ENCODE measurements at places on chromosomes 7 and 10.

GRCh38 chr10:124552691-124553276 is 91.2 kb downstream of the LHPP start:
- no peak for DNase-seq

- no peak for DNase-seq
These were observed 81.6 kb downstream of the CRTAC1 start for GRCh38 chr10:97948822-97949221.

DNA sequence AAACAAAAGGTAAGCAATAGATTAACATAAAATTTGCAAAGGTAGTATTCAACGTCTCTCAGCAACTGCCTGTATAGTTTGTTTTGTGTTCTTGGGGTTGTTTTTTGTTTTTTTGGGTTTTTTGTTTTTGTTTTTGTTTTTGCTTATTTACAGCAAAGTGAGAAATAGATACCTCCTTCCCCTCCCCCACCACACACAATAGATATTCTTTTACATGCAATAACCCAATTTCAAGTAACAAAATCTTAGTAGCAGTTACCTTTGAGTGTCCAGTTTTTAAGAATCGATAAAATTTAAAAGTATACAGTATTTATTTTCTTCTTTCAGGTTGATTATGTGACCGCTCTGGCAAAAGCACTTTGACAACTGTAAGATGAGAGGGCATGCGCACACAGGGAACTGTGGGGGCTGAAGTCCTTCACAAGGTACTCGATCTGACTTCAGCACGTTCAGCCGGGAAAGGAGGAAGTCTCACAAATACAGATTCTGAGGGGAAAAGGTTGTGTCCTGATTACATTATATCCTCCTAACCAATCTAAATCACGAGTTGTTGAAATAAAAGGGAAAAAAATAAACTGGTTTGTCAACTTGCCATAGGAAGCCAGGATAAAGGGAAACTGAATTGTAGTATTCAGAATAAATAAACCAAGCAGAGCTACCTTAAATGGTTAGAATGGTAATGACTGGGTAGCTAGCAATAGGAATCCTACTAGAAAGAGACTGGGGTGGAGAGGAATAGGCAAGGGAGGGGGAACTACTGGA is 47.8 kb downstream of the CPEB3 start:
- DNase-seq: peak; percentile 87

GRCh38 chr7:30327813-30328212 is 43.4 kb downstream of the ZNRF2 start:
- no peak for DNase-seq

DNA sequence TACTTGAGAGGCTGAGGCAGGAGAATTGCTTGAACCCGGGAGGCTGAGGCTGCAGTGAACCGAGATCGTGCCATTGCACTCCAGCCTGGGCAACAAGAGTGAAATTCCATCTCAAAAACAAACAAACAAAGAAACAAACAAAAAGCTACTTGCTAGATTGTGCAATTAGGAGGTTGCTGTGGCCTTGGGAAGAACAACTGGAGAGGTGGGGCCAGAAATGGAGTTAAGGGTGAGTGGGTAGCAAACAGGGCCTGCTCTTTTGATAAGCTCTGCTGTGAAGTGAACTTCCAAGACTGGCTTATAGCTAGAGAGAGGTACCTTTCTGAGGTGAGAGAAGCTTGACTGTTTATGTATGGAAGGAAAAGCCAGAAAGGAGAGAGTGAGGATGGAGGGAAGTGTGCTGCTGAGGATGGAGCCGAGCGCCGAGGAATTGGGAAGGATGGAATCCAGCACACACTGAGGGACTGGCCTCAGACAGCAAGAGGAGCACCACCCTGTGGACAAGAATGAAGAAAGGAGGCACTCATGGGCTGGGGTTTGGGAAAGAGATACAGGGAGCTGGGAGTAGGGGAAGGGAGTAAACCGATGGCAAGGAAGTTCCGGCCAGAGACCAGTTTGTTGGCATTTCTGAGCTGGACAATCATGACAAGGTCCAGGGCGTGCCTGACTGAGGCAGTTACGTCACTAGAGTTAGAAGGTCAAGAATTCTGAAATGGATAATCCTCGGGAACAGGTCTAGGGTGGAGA is 7.0 kb upstream of the RPEL1 start:
- no peak for DNase-seq

DNA sequence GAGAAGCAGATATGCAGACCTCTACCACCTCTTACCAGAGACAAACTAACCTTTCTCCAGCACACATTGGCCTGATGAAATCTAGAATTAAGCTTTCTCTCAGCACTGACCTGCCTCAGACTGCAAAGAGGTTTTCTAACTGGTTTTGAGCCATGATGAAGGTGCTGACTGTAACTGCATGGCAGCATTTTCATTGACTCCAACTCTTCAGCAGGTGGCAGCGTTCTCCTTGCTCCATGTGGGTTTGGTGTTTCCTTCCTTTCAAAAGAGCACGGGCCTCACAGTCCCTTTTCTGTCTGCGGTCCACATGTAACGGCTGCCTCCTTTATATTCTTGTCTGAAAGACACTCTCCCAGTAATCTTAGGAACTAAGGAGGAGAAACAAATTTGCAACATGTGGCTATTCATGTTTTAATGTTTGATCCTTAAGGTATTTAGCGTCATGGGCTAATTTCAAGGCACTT is 12.6 kb downstream of the KLLN start:
- DNase-seq: peak; percentile 71

DNA sequence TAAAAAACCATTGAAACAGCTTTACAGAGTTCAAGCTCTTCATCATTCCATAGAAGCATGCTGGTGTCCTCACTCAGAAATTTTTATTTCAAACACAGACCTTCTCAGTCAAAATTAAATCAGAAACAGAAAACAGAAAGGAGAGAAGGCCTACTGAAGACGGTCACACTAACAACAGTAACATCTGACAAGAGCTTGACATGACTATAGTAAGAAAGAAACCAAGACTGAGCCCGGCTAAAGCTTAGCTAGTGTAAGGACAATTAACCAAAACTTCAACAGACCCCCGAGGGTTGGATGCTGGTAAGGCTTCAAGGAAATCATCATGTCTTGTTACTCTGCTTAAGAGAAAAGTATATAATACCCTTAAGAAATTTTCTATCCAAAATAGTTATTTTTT is 38.6 kb downstream of the MTPN start:
- no peak for DNase-seq

GRCh38 chr7:127619681-127620405 is 1.9 kb upstream of the PAX4 start:
- DNase-seq: no peak

GRCh38 chr7:71694665-71695064 is 562.7 kb downstream of the GALNT17 start:
- DNase-seq: no peak

DNA sequence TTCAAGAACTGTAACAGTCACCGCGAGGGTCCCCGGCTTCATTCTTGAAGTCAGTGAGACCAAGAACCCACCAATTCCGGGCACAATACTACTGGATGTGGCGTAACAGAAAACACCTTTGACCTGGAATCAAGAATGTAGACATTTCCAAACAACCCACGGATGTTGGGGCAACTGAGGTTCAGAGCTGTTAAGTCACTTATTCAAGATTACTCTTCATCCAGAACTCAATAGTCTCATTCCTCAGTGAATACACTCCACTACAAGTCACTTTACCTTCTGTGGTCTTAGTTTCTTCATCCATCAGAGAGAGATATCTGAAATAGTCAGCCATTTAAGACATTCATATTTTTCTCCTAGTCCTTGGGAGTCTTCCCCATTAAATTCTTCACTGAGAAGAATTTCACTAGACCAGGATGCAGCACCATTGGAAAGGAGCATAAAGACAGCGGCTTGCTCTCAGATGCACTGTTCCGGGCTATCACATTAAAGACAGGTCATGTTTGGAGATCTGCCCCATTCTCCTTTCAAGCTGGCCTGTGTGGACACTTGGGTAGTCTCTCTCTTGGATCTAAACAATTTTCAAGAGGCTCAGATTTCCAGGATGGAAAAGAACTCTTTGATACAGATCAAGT is 32.3 kb upstream of the ARID5B start:
- DNase-seq: no peak

DNA sequence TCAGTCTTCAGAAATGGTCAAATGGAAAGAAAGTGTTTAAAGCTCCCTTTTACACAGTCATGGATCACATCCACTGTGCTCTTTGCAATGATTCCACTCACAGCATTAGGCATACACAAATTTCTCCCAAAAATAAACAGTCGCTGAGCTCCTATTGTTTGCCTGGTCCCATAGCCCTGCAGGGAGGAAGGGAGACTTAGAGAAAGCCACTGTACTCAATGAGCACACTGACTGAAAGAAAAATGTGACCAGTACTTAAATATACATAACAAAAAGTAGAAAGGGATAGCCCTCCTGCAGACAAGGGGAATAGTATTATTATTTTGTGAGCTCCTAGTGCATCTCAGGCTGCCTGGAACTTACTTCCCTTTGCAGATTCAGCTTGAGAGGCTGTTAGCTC is 853.2 kb downstream of the GRID1 start:
- DNase-seq: no peak

GRCh38 chr7:80372415-80372814 is 139.4 kb downstream of the GNAT3 start:
- DNase-seq: no peak

GRCh38 chr10:78170026-78170475 is 136.4 kb downstream of the RPS24 start:
- no peak for DNase-seq

DNA sequence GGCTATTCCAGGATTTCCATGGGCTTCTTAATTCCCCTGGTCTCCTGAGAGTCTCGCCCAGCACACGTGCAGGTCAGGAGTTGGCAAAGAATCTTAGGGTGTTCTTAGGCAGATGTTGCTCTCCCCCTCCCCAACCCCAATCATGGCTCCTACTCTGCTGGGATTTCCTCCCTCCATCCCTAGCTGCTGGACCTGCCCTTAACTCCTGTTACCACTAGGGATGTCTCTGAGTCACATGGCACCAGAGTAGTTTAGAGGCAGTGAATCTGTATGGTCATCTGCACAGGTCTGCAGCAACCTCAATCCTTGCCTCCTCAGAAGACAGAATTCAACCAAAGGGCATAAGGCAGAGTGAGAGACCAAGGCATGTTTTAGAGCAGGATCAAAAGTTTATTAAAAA is 51.8 kb upstream of the CHST3 start:
- no peak for DNase-seq

DNA sequence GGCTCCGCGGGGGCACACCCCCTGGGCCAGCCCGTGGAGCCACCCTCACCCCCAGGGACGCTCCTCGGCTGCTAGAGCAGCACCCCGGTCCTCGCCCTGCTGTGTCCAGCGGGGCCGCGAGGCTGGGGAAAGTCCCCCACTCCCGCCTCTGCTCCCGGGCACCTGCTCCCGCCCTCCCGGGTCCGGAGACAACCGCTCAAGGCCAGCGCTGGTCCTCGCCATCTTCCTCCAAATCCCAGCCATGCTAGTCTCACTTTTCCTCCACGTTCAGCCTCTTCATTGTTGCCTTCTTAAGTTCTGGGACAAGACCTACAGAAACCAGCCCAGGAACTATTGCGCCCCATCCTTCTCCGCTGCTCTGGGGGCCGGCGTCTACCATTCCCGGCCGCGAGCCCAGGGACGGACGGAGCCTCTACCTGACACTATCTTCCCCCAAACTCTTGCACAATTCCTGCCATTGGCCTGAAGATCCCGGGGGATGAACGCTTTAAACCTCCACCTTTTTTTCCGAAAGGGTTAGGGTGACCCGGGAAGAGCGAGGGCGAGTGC is 4.8 kb upstream of the KCP start:
- peak; percentile 72 for DNase-seq

DNA sequence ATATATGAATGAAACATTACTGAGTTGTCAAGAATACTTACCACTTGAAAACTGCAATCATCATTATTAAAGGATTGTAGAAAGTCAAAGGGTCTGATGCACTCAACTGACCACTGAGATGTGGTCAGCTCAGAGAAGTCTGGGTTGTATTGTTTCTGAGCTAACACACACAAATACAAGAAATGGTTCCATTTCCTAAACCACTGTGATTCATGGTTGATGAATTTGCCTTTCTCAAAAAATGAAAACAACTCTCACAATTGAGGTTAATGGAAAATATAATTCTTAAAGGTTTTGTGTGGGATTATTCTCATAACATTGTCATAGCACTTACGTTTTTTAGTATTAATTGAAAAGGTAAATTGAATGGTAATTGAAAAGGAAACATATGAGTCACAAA is 45.6 kb upstream of the TAS2R16 start:
- DNase-seq: no peak

DNA sequence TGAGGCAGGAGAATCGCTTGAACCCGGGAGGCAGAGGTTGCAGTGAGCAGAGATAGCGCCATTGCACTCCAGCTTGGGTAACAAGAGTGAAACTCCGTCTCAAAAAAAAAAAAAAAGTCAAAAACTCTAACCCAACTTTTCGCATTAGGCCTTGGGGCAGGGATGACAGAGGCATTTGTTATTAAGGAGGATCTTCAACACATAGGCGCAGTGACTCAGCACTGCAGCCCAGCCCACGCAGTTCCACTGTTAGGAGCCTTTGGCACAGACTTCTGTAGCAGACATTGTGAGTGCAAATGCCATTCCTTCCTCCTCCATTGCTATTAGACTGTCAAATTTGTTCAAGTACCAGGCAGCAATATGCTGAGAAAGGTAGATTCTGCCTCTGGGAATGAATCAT is 43.1 kb upstream of the KLHL7 start:
- DNase-seq: no peak

DNA sequence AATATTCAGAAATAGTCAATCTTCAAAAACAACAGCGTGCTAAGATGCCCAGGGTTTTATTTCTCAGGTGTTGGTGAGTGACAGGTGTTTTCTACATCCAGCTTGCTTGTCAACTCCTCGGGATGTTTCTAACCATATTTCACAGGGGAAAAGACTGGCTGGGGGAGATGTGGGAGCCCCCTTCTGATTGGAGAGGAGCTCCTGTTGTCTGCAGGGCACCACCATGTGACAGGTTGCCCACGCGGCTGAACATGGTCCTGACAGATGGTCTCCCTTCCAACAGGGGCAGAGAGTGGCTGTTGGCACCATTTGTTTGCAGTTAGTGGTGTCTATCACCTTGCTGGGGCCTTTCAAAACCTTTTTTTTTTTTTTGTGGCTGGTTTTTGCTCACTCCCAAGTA is 16.5 kb upstream of the GPR26 start:
- DNase-seq: no peak

GRCh38 chr7:135185471-135186260 is 15.2 kb upstream of the CYREN start:
- DNase-seq: peak; percentile 66

- peak; percentile 79 for DNase-seq
These were observed 743 bp upstream of the POR start for GRCh38 chr7:75914169-75914654.

GRCh38 chr10:109956454-109957091 is 33.3 kb upstream of the XPNPEP1 start:
- no peak for DNase-seq
